Stimulated activated CD8-positive, alpha-beta memory T cell treated with anti-CD3 and anti-CD28 coated beads, Interleukin-7, amount 100 ng/mL, for 1 hour (primary cell): ENCODE measurements at places on chromosomes 5 and 9.

GRCh38 chr9:4873066-4873465, 80.3 kb downstream of the RCL1 start:
- no peak for DNase-seq

DNA sequence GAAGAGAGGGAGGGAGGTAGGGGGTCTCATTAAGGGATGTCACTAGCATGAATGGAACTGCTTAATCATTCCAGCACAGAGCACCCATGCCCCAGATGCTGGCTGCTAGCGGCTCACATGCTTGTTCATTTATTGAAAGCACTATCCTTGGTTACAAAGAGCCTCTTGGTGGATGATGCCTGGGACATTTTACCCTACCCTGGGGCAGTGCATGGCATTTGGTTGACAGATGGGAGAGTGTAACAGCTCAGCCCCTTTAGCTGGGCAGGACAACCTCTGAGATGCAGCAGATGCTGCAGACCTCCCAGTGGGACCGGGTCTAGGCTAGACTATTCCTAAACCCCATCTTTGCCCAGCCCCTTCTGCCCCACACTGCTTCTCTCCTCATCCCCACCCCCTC, 46.9 kb upstream of the TCERG1 start:
- no peak for DNase-seq

DNA sequence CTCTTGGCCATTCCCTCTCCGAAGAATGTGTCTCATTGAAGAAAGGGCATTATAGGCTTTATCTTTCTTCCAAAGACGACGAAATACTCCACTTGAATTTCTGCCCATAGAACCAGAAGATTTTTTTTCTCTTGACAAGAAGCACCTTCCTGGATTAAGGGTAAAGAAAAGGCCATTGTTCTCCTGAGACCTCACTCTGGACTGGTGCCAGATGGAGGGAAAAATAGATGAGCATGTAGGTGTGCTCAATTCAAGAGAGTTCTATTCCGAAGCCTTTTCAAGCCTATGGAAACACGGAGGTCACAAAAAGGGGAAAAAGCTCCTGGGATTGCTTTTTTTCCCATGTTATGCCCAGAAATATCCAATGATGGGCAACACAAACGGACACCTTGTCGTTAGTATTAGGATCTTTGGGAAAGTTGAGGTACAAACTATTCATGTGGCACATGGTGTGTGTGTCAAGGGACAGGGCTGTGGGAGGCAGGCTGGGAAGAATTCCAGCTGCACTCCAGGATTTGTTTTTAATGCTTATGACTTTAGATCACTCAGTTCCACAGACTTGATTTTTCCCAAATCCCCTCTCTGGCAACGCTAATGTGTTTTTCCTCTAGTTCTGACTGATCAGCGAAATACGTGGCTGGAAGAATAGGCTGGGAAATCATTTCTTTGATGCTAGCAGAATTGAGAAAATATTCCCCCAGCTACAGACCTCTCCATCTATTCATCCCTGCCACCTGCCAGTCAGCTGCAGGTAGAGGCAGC, 89.9 kb downstream of the SIL1 start:
- no peak for DNase-seq

DNA sequence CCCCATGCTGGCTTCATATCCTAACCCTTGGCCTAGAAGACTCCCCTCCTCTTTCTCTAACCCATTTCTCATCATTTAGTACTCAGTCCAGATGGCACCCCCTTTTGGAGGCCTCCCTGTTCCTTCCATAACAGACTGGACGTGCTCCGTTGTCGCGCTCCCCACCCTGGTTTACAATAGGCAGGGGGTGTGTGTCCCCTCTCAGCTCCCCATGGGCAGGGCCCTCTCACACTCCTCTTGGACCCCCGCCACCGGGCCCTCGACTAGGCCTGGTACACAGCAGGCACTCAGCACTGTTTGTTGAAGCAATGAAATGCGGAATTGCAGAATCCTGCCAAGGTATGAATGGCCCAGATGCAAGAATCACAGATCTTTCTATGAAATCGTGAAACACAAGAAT, 227.4 kb downstream of the FSTL4 start:
- no peak for DNase-seq

GRCh38 chr5:126384985-126385384, 38.2 kb upstream of the GRAMD2B start:
- no peak for DNase-seq

- no peak for DNase-seq
Measured at GRCh38 chr5:81717860-81718259, 33.0 kb downstream of the SSBP2 start.

DNA sequence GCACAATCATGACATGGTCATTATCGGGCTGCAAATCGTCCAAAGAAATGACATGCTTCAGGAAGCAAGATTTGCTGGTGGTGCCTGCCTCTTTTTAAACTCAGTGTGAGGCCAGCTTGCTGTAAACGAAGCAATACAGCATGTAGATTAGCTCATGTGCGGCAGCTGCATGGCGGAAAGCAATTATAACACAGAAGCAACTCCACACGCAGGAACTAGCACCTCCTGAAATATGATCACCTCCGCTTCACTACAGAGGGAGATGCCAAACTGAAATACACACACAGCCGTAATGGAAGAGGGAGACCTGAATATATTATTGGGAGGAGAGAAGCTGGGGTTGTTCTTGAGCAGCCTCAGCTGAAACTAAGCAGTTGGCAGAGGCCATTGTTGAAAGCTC, 312.5 kb downstream of the PSAT1 start:
- DNase-seq, result no peak

- no peak for DNase-seq
Measured at GRCh38 chr9:93491593-93492232, 38.3 kb upstream of the FAM120AOS start.

- no peak for DNase-seq
Measured at GRCh38 chr9:108074900-108075299, 585.3 kb upstream of the KLF4 start.

DNA sequence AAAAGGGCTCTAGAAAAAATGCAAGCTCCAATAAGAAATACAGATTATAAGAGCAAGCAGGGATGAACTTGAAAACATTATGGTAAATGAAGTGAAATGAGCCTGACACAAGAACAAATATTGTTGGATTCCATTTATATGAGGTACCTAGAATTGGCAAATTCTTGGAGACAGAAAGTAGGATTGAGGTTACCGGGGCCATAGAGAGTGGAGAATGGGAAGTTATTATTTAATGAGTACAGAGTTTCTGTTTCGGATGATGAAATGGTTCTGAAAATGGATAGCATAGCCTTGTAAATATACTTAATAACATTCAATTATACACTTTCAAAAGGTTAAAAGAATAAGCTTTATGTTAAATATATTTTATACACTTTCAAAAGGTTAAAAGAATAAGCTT, 75.6 kb upstream of the SLC12A2 start:
- DNase-seq, result no peak

- DNase-seq, result no peak
Measured at GRCh38 chr5:98050583-98050982, 722.9 kb upstream of the RGMB start.
